ENCODE measurements at places on chromosomes 6 and 20. TPM values are rescaled to one million over a fixed set of nuclear protein-coding genes. Genes with fewer than 3 reads are reported as not detected.

Gene SOBP
- total RNA-seq = 20.4 TPM

Gene PI3
- not detected for total RNA-seq

Gene GPR6
- total RNA-seq = not detected

Gene PSMB9
- 11.2 TPM for total RNA-seq

Gene KCNK16
- not detected for total RNA-seq

Gene BPHL
- 24.7 TPM for total RNA-seq

Gene C6orf58
- not detected for total RNA-seq

Gene MAD2L1BP
- 20.3 TPM for total RNA-seq

Gene TRIM15
- total RNA-seq = 0.47 TPM

Gene JPH2
- total RNA-seq = 22.8 TPM

Gene GHRH
- total RNA-seq = not detected

Gene BPIFB4
- not detected for total RNA-seq

Gene COQ3
- total RNA-seq = 6.1 TPM

Gene C2
- 7.1 TPM for total RNA-seq

Gene PBOV1
- total RNA-seq = not detected

Gene GJA10
- total RNA-seq = not detected

Gene ZC3H12D
- 1.3 TPM for total RNA-seq

Gene MAFB
- 47.9 TPM for total RNA-seq

Gene OR5V1
- total RNA-seq = not detected

Gene NKX2-2
- total RNA-seq = not detected

Gene AURKA
- total RNA-seq = 9.2 TPM

Gene NRN1
- 5.1 TPM for total RNA-seq

Gene SUN5
- total RNA-seq = not detected

Gene RAD21L1
- not detected for total RNA-seq

Gene FERMT1
- 5.4 TPM for total RNA-seq

Gene C20orf204
- 3.6 TPM for total RNA-seq

Gene TMC2
- total RNA-seq = not detected

Gene FNDC11
- 1.6 TPM for total RNA-seq

Gene PRICKLE4
- total RNA-seq = 3.2 TPM

Gene CPXM1
- total RNA-seq = 146 TPM

Gene NINL
- total RNA-seq = 27.0 TPM

Gene NKAIN4
- total RNA-seq = 27.2 TPM

Gene TOMM34
- 15.5 TPM for total RNA-seq

Gene VGLL2
- 3.4 TPM for total RNA-seq

Gene VPS52
- 54.4 TPM for total RNA-seq

Gene DNMT3B
- 4.7 TPM for total RNA-seq

Gene HAO1
- total RNA-seq = not detected

Gene SNAI1
- 7.2 TPM for total RNA-seq

Gene TPMT
- 11.4 TPM for total RNA-seq

Gene FAM184A
- 5.0 TPM for total RNA-seq

Gene HLA-DPB1
- total RNA-seq = 26.6 TPM

Gene NXT1
- total RNA-seq = 25.2 TPM

Gene DOK5
- 13.8 TPM for total RNA-seq

Gene FOXC1
- 49.3 TPM for total RNA-seq

Gene TSPYL1
- 99.7 TPM for total RNA-seq

Gene GABRR1
- total RNA-seq = 2.0 TPM

Gene BANF2
- not detected for total RNA-seq

Gene KIAA1755
- 4.2 TPM for total RNA-seq

Gene RAET1L
- not detected for total RNA-seq
